ENCODE measurements at places on chromosomes 3 and 15.

DNA sequence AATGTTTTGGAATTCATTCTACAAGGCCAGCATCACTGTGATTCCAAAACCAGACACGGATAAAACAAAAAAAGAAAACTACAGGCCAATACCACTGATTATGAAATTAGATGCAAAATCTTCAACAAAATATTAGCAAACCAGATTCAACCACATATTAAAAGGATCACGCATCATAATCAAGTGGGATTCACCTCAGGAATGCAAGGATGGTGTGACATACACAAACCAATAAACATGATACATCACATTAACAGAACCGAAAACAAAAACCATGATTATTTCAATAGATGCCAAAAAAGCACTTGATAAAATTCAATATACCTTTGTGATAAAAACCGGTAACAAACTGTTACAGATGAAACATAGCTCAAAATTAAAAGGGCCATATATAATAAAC is 48.9 kb downstream of the DLG1 start:
- no peak for DNase-seq

GRCh38 chr3:165954171-165954570 is 116.9 kb upstream of the BCHE start:
- no peak for DNase-seq

GRCh38 chr3:160885791-160886286 is 129.8 kb downstream of the PPM1L start:
- no peak for DNase-seq

GRCh38 chr15:26879706-26880105 is 12.8 kb downstream of the GABRA5 start:
- no peak for DNase-seq

DNA sequence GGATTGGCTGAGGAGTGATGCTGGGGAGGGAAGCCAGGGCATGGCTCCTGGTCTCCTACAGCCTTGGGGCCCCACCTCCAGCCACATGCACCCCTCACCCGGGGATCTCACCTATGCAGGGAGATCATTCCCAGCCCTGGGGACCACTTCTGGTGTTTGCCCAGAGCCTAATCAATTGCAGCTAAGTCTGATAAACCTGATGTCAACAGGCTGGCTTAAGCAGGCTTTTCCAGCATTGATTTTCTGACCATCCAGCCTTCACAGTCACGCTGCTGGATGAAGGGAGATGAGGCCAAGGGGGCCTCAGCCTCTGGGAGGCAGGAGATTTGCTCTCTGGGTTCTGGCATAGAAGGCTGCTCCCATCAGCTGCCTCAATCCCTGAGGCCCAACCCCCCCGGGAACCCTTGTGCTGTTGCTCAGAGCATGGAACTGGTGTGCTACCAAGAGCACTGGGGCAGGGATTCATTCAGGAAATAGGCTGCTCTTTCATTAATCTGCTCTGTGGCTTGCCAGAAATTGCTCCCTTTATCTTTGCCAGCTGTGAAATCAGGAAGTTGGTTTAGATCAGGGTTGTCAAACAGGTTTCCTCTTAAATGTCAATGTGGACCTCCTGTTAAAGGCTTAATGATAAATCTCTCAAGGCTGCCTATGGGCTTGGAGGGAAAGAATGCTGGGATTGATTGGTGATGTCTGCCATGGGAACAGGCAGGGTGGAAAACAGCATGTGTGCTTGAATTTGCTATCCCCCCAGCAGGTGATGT is 19.0 kb downstream of the FAM3D start:
- no peak for DNase-seq

- DNase-seq: no peak
Observed at GRCh38 chr3:41317718-41318117, 118.4 kb downstream of the CTNNB1 start.

GRCh38 chr15:38066612-38067011 is 132.2 kb downstream of the TMCO5A start:
- no peak for DNase-seq

DNA sequence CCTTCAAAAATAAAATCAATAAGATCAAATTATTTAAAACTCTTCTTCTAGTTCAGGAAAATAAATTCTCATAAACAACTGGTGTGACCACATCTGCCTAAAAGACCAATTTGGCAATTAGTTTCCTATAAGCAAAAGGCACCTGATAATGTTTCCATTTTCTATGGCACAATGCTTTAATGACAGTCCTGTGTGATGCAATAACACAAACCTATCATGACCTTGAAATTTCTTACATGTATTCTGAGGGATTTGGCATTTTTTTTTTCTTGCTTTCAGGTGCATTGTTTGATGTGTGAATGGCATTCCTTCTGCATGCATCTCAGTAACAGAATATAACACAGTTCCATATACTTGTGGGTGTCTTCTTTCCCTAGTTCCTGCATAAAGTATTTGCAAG is 32.5 kb upstream of the FRMD5 start:
- no peak for DNase-seq

- no peak for DNase-seq
Observed at GRCh38 chr3:97772926-97773325, 8.4 kb downstream of the ARL6 start.

DNA sequence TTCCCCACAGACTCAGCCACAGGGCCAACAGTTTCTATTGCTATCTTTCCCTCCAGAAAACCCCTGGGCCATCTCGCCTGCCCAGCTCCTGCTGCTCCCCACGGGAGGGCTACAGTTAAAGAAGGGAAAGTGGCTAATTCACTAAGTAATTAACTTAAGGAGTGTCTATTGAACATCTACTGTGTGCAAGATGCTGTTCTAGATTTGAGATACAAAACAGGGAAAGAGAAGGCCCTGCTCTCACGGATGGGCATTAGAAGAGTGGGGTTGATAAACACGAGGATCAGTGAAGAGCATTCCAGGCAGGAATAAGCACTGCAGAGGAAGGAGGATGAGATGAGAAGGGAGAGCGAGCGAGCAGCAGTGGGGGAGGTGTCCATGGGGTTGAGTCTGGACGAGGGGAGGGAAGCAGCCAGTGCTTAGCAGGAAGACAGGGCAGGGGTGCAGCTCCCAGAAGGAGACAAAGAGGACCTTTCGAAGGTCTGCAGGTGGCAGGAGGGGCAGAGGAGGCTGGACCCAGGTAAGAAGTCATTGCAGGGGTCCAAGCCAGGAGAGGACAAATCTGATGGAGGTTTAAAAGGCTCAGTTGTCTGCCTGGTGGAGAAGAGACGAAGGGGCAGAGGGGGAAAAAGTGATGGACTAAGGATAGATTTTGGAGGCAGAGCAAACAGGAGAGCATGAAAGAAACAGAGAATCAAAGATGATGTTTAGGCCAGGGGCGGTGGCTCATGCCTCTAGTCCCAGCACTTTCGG is 64.7 kb downstream of the KLF15 start:
- no peak for DNase-seq

- DNase-seq: no peak
Observed at GRCh38 chr3:98445949-98446406, 17.0 kb upstream of the OR5K1 start.

- DNase-seq: no peak
Observed at GRCh38 chr3:138418601-138419206, 15.7 kb upstream of the ESYT3 start.
